ENCODE measurements at places on chromosomes 12 and 14.

- peak; percentile 56 for DNase-seq
These were observed 15.9 kb downstream of the NCOR2 start for GRCh38 chr12:124551268-124552144.

DNA sequence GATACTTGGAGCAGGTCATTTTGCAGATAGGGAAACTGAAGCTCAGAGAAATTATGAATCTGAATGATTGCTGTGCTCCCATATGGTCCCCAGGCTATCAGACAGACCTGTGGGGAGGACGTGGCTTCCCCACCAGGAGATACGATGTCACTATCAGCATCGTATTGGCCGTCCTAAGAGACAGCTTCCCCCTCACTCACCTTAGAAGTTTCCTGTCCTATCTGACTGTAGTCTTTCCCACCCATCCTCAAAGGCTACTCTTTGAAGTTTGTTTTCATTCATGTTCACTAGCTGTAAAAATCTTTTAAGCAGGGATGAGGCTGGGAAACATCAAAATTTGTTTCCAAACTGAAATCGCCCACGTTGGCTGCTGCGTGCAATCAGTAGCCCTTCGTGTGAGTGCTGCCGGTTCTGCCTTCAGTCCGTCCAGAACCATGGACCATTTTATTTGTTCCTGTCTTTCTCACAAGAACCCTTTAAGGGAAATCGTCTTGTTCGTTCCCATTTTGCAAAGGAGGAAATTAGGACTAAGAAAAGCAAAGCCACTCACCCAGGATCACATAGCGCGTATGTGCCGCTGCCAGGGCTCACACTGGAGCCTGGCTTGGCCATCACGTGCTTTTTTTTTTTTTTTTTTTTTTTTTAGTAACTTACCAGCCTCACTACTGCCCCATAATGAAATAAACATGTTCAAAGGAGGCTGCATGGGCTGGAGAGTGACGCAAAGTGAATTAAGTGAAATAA lies 1.0 kb upstream of the KDM2B start:
- DNase-seq = peak; percentile 73

GRCh38 chr14:22898302-22899090 lies 15.5 kb downstream of the REM2 start:
- no peak for DNase-seq

- DNase-seq = peak; percentile 71
These were observed at the start of gene SRGAP1 for GRCh38 chr12:63844391-63845341. TSS of gene SRGAP1 (plus strand) at chr12:63844700. CDS start at chr12:63844817, 117 bp downstream.

- DNase-seq = no peak
These were observed 1.8 kb upstream of the AQP5 start for GRCh38 chr12:49959685-49960473.

DNA sequence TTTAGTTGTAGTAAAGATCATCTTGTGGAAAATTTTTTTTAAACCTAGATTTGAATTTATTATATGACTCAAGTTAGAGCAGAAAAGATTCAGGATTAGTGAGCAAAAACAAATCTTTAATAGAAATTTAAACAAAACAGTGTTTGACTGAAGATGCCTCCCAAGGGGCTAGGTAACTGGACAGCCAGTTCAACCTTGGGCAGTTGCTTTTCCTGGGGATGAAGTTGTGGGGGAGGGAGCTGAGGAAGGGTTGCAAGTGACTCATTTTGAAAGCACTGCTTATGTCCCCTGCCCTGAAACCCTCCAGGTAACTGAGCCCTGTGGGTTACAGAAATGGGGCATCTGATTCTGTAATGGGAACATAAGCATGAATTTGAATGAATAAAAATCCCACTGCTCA lies 13.1 kb downstream of the CFAP54 start:
- DNase-seq = no peak

- no peak for DNase-seq
These were observed 174.3 kb upstream of the PWP1 start for GRCh38 chr12:107511292-107511691.

DNA sequence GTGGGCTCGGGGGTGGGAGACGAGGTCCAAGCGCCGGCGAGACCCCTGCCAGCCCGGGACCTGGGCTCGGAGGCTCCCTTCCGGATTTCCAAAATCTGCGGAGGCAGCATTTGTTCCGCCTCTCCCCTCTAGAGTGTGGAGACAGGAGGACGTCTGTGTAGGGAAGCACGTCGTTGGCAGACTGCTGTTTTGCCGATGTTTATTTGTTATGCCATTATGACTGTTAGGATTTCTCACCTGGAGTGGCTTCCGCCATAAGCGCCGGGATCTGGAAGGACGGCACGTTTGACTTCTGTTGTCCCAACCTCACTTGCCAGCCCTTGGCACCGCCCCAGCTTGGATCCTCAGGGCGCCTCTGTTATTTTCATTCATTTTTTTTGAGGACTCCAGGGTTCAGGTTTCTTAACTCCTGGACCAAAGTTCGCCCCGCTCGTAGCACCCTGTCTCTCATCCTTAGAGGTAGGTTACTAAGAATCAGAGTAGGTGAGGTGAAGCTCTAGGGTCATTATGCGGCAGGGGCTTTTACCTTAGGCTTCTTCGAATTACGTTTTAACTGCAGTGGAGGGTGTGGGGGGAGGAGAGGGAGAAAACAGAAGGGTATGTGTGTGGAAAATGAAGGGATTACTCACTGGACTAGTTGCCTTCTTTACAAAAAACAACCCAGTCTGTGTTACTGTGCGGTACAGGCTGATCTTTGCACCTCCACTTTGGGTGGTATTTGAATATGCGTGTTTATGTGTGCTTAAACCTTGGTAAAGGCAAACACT lies 547 bp upstream of the PYGL start:
- DNase-seq = no peak

DNA sequence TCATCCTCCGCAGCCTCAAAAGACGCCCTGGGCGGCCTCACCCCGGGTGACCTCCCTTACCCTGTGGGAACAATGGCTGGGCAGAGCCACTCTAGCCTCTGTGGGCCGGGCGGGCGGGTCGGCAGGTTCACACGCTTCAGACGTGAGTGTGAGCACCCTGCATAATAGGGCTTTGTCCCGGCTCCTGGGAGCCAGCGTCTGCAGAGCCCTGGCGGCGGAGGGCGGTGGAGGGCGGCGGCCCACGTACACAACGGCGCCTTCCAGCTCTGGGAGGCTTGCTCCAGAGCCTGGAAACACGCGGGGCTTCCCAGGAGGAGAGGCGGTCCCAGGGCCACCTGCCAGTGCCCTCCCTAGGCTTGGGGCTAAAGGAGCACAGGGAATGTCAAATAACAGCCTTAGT lies 205.6 kb downstream of the BCL11B start:
- no peak for DNase-seq

DNA sequence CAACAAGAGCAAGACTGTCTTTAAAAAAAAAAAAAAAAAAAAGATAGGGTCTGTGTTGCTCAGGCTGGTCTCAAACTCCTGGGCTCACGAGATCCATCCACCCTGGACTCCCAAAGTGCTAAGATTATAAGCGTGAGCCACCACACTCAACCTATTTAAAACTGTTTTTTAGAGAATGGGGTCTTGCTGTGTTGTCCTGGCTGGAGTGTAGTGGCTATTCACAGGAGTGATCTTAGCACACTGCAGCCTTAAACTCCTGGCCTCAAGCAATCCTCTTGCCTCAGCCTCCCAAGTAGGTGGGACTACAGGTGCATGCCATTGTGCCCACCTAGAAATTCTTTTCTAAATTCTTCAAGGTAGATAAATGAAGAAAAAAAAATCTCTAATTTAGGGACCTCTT lies 7.6 kb downstream of the COQ10A start:
- no peak for DNase-seq

- no peak for DNase-seq
These were observed 465.2 kb downstream of the PCNX1 start for GRCh38 chr14:71372411-71372838.

DNA sequence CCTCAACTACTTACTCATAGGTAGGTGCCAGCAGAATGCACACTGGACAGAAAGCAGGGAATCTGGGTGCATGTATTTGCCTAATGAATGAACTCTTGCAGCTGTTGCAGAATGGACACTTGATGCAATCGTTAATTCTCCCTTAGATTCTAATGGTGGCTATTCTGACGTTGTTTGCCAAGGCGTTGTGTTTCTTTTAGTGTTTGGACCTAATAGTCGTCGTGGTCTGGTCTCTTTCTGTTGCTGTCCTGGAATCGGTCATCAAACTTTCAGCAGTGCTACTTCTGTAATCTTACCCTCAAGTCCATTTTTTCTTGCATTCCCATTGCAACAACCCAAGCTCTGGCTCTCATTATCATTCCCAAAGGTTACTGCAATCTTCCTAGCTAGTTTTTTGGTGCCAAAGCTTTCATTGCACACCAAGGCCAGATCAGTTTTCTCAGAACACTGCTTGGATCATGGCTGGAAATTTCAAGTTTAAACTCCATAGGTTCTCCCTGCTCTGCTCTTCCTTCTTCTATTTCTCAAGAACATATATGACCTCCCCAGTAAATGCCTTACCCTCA lies 31.3 kb downstream of the BMP4 start:
- DNase-seq = no peak

DNA sequence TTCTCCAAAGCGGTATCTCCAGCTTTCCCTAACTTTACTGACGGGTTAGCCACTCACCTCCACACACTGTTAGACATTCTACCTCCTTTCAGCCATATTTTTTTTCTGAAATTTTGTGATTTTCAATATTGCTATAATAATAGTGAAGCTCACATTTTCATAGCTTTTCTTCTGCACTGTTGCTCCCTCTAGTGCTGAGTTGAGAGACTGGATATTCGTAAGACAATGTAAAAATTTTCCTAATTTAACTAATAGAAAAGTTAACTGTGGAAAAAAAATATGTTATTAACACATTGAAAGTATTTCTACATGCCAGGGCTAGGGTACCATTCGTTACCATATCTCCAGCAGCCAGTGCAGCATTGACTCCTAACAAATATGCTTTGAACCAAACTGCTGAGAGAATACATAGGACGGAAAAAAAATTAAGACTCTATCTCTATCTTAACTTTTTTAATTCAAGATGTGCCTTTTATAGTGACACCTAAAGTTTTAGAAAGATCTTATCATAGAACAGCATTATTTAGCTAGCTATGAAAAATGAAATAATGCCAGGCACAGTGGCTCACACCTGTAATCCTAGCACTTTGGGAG lies 48.7 kb upstream of the ABCC9 start:
- no peak for DNase-seq

DNA sequence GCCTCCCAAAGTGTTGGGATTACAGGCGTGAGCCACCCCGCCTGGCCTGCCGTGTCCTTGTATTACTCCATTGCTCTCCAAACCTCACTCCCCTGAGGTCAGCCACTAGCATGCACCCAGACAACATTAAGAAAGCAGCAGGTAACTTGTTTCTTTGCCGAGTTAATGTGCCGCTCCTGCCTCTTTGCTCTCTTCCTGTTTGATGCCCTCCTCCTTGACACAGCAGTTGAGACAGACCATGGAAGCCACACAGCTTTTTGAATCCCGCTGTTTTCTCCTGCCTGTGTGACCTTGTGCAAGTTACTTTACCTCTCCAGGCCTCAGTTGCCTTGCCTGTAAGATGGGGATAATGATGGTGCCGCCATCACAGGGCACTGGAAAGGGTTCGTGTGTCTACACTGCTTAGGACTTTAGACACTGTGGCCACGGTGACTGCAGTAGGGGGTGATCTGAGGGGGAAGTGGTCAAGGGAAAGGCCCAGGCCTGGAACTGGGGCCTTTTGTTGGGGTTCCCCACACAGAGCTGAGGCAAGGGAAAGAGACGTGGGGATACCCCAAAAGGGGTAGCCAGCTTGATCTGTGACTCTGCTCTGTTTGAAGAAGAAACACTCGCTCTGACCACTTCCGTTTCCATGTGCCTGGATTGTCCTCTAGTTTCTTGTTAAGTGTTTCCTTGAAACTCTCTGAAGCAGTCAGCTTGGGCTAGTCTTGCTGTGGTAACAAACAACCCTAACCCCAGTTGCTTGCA lies 69.3 kb downstream of the RIN3 start:
- no peak for DNase-seq

DNA sequence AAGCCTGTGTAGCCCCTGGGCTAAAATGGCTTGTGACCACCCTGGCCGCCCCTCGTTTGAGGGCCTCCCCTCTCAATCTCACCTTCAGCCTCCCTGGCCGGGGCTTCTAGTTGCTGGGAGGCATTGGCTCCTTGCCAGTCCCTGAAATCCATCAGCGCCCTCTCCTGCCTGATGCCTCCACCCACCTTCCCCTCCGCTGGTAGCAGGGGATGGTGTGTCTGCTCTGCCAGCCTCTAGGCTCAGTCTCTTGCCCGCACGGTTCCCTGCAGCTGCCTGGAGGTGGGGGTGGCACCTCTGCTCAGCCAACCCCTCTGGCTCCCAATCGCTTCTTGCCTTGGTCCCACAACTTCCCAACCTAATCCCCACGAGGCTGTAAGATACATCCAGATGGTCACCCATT lies 167.9 kb downstream of the PHETA1 start:
- DNase-seq = no peak

GRCh38 chr14:93941293-93941910 lies 14.3 kb downstream of the FAM181A start:
- DNase-seq = no peak

GRCh38 chr12:68237078-68237477 lies 11.5 kb upstream of the IL26 start:
- DNase-seq = no peak

DNA sequence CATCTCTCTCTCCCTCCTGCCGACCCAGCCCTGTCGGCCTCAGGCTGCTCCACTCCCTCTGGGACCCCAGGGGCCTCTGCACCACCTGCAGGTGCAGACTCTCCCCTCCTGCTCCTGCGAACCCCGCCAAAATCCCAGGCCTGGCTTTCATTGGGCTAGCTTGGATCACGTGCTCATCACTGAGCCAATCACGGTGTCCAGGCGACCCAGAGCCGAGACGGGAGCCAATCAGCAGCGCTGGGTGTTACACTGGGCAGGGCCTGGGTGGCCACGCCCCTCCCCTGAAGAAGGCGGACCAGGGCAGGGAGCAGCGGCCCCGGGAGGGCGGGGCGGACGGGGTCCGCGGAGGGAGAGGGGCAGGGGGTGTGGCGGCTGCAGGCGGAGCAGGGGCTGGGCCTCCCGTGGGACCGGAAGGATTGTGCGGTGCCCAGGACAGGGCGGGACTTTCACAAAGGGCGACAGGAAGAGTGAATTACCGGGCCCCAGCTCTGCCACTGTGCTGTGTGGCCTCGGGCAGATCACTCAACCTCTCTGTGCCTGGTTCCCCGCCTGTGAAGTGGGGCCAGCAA lies 66.6 kb upstream of the FBRSL1 start:
- no peak for DNase-seq

- DNase-seq = no peak
These were observed 10.2 kb downstream of the KITLG start for GRCh38 chr12:88570103-88570502.

- peak; percentile 61 for DNase-seq
These were observed 17.0 kb downstream of the PPM1H start for GRCh38 chr12:62917926-62918325.

- DNase-seq = no peak
These were observed 117.2 kb downstream of the RGS6 start for GRCh38 chr14:72049462-72049861.

- DNase-seq = no peak
These were observed 235.5 kb upstream of the TBX3 start for GRCh38 chr12:114919479-114919878.

DNA sequence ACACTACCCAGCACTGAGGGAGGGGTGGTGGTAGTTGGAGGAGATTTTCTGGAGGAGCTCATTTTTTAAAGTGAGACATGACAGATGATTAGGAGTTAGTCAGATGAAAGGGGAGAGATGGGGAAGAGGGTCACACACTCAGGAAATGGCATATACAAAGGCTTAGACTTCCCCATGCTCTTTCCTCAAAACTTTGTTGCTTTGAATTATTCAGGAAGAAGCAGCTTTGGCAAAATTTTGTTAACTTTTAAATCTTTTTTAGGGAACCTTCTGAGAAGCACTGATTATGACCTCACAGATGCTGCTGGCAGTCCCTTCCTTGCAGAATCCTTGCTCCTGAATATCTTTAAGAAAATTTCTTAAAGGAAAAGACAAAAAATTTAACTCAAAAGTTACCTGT lies 19.8 kb downstream of the ALDH6A1 start:
- DNase-seq = no peak
